K562 (cell line): ENCODE measurements at places on chromosomes 16 and 17. TPM values are rescaled to one million over a fixed set of nuclear protein-coding genes. Genes with fewer than 3 reads are reported as not detected.

- DNase-seq, result no peak
- H3K27ac ChIP-seq, result no peak overlapping the region
- H3K27me3 ChIP-seq, result no peaks in the 10 kb centered on the region; the same call in 1 of the 2 replicates
- no peaks in the 10 kb centered on the region for H3K36me3 ChIP-seq
Measured at GRCh38 chr17:48175692-48176470, 68.3 kb downstream of the SNX11 start.

GRCh38 chr16:69055008-69055407 lies 50.4 kb upstream of the HAS3 start:
- no peaks in the 10 kb centered on the region for H3K4me1 ChIP-seq
- no peak for DNase-seq
- H3K36me3 ChIP-seq, result no peaks in the 10 kb centered on the region
- no peak overlapping the region for H3K27ac ChIP-seq
- H3K27me3 ChIP-seq, result no peaks in the 10 kb centered on the region

- H3K4me3 ChIP-seq, result no peak overlapping the region
- H3K27ac ChIP-seq, result no peak overlapping the region
- no peak for DNase-seq
- no peaks in the 10 kb centered on the region for H3K27me3 ChIP-seq
Measured at GRCh38 chr17:78774453-78774852, 7.6 kb downstream of the CYTH1 start.

GRCh38 chr16:82079892-82080291 lies 44.8 kb downstream of the HSD17B2 start:
- no peaks in the 10 kb centered on the region for H3K27me3 ChIP-seq
- H3K36me3 ChIP-seq, result no peaks in the 10 kb centered on the region
- DNase-seq, result no peak

DNA sequence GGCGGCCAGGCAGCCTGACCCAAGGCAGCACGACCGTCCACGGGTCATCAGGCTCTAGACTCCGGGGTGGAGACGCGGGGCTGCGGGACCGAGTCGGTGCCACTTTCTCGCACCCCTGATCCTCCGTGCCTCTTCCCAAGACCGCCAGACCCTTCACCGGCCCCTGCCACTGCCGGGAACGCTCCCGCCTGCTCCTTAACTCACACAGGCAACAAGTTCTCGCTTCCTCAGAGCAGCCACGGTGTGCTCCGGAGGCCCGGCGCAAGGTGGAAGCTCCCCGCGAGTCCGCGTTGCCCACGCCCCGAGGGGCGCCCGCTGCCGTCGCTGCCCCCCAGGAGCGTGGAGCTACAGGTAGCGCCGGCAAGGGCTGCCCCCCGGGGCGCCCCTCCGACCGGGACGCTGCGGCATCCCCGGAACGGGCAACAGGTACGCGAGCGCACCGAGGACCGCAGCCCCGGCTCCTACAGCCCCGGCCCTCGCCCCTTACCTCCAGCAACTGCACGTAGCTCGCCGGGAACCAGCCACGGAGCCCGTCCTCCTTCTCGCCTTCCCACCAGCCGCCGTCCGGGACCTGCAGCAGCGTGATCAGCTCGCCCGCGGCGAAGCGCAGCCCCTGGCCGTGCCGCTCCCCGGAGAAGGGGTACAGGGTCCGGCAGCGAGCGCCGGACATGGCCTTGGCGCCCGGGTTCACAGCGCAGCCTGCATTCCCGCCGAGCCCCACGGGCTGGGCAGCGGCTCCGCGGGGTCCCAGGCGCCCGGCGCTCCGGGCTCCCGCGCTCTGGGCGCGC lies 491 bp downstream of the GAS7 start:
- H3K4me1 ChIP-seq, result no peaks in the 10 kb centered on the region
- H3K27me3 ChIP-seq, result no peaks in the 10 kb centered on the region
- H3K4me3 ChIP-seq, result no peak overlapping the region
- no peak overlapping the region for H3K27ac ChIP-seq
- no peak for DNase-seq

DNA sequence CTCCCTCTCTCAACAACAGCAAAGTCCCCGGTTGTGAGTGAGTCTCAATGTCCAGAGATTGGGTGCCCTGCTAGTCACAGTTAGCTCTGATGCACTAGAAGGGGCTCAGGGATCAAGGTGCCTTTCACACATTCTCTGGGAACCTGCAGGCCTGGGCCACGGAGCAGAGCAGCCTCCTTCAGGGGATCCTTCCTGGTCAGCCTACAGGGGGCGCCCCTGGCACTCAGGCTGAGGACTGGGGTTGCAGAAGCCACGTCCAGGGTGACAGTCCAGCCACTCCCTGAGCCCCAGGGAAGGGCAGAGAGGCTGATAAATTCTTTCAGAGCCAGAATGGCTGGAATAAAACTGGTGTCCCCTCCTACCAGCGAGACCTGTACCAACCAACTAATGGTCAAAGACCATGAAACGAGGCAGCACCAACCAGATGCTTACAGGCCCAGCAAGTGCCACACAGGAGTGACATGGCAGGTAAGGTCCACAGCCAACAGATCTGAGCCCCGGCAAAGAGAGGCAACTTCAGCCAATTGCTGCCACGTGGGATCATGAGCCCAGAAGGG lies 43.5 kb downstream of the ST3GAL2 start:
- H3K4me3 ChIP-seq, result no peak overlapping the region
- no peaks in the 10 kb centered on the region for H3K27me3 ChIP-seq
- peak; percentile 74 for DNase-seq
- peaks cover 42% of the 10 kb centered on the region for H3K4me1 ChIP-seq
- peaks cover 94% of the 10 kb centered on the region for H3K36me3 ChIP-seq

DNA sequence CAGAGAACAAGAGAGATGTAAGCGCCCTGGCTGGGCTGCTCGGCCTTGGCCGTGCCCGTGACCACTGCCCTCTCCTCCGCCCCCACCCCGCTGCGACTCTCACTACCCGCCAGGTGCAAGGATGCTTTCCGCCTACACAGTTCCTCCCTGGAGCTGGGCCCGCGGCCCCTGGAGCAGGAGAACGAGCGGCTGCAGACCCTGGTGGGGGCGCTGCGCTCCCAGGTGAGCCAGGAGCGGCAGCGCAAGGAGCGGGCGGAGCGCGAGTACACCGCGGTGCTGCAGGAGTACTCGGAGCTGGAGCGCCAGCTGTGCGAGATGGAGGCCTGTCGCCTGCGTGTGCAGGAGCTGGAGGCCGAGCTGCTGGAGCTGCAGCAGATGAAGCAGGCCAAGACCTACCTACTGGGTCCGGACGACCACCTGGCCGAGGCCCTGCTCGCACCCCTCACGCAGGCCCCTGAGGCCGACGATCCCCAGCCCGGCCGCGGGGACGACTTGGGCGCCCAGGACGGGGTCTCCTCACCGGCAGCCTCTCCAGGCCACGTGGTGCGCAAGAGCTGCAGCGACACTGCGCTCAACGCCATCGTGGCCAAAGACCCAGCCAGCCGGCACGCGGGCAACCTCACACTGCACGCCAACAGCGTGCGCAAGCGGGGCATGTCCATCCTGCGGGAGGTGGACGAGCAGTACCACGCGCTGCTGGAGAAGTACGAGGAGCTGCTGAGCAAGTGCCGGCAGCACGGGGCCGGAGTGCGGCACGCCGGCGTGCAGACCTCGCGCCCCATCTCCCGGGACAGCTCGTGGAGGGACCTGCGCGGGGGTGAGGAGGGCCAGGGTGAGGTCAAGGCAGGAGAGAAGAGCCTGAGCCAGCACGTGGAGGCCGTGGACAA lies 9.2 kb upstream of the MRPL58 start:
- no peaks in the 10 kb centered on the region for H3K27me3 ChIP-seq
- DNase-seq, result no peak
- H3K4me3 ChIP-seq, result no peak overlapping the region
- peaks cover 24% of the 10 kb centered on the region; the same call in 1 of the 3 replicates for H3K36me3 ChIP-seq
- H3K27ac ChIP-seq, result no peak overlapping the region

DNA sequence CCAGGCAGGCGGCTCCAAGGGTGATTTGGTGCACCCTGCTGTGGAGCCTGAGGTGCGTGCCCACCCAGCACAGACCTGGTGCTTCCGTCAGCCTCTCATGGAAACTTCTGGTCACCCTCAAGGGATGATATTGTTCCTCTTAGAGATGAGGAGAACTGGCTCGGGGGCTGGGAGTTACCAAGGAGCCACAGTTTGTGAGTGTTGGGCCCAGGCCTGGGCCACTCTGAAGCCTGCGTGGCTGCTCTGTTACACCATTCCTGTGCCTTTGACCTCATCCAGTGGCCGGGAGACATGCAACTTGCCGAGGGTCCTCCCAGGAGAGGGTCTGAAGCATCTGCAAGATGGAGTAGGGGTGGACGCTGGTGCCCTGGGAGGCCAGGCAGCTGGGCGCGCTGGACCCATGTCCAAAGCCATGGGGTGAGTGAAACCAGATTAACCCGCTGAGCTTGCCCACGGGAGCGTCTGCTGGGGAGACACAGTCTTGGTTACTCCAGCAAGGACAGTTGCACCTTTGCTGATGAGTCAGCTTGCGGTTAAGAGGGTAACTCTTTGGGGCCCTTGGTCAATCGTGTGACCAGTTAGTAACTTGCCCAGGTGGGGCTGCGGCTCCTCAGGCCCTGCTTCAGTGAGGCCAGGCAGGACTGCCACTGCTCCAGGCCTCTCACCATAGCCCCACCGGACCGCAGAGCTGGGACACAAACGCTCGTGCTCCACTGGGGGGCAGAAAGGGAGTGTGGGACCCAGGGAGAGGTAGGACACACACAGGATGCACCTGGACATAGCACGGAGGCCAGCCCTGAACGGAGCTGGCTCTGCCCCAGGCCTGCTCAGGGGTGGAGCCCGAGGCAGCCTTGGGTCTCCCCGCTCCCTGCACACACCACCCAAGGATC lies 7.5 kb downstream of the C16orf90 start:
- no peak for DNase-seq
- no peak overlapping the region for H3K4me3 ChIP-seq
- H3K27ac ChIP-seq, result no peak overlapping the region
- H3K27me3 ChIP-seq, result no peaks in the 10 kb centered on the region
- H3K36me3 ChIP-seq, result peaks cover 39% of the 10 kb centered on the region; the same call in 2 of the 3 replicates
- no peaks in the 10 kb centered on the region for H3K4me1 ChIP-seq

- no peak for DNase-seq
- H3K27ac ChIP-seq, result no peak overlapping the region
- H3K4me1 ChIP-seq, result peaks cover 14% of the 10 kb centered on the region; the same call in 2 of the 3 replicates
- no peaks in the 10 kb centered on the region for H3K27me3 ChIP-seq
- peaks cover 84% of the 10 kb centered on the region for H3K36me3 ChIP-seq
- H3K4me3 ChIP-seq, result no peak overlapping the region
Measured at GRCh38 chr17:82092995-82093751, 4.9 kb downstream of the FASN start.

DNA sequence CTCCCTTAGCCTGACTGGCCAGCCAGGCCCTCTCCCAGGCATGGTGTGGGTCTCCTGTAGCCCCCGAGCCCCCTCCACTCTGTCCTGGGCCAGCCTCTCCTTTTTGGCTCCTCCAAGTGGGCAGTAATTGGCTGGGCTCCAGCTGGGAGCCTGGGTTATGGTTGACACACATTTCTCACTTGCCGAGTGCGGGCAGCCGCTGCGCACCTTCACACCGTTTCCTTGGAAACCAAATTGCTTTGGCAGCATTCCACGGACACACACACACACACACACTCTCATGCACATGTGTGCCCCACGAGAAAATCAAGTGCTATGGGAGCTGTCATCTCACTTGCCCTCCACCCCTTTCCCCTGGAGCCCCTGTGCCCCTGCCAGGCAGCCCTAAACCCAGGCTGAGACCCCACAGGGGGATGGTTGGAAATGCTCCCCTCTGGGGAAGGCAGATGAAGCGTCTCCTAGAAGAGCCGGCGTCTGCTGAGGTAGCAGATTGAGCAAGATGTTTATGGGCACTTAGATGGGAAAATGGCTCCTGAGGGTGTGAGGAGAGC lies 402.7 kb upstream of the TNRC6C start:
- no peaks in the 10 kb centered on the region for H3K4me1 ChIP-seq
- peaks cover 85% of the 10 kb centered on the region for H3K27me3 ChIP-seq
- H3K36me3 ChIP-seq, result no peaks in the 10 kb centered on the region
- H3K4me3 ChIP-seq, result no peak overlapping the region
- no peak overlapping the region for H3K27ac ChIP-seq
- DNase-seq, result no peak

GRCh38 chr17:15742921-15743320 lies 10.8 kb downstream of the TBC1D26 start:
- no peak overlapping the region for H3K4me3 ChIP-seq
- no peaks in the 10 kb centered on the region for H3K27me3 ChIP-seq
- H3K27ac ChIP-seq, result no peak overlapping the region
- H3K36me3 ChIP-seq, result no peaks in the 10 kb centered on the region
- no peak for DNase-seq

DNA sequence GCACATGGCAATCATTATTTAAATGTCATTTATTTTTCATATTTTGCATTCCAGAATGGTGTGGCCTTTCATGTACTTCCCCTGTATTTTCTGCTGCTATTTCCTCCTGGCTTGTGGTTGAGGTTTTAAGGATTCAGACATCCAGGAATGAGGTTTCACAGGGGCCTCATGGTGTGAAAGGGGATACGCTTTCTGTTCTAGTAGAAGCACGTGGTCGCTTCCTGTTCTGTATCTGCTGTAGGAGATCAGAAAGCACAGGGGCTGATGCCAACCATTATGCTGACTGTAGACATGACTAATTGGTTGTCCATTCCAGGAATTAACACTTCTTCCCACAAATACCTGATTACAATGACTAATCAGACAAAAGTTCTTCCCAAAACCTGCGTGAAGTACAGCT lies 405.9 kb downstream of the SHISA9 start:
- no peak for DNase-seq
- no peaks in the 10 kb centered on the region for H3K4me1 ChIP-seq
- no peak overlapping the region for H3K4me3 ChIP-seq
- H3K27me3 ChIP-seq, result no peaks in the 10 kb centered on the region

- H3K27me3 ChIP-seq, result peaks cover 19% of the 10 kb centered on the region
- no peaks in the 10 kb centered on the region for H3K36me3 ChIP-seq
- no peak for DNase-seq
- H3K4me3 ChIP-seq, result no peak overlapping the region
Measured at GRCh38 chr17:1906662-1907101, 76.9 kb downstream of the RPA1 start.

DNA sequence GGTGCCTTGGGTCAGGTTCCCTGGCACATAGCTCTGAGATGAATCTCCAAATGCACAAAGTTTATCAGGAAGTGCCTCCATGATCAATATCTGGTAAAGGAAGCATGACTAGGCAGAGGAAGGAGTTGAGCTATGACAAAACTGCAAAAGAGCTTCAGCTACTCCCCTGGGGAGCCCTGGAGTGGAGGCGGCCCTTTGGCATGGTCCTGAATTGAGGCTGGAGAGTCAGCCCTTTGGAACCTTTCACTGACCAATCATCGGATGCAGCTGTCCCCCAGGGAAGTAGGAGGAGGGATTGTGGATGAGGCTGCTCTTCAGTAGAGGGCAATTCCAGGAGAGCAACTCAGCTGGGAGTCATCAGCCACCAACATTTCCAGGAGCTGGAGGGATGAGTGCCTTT lies 46.1 kb upstream of the NLRP1 start:
- H3K27ac ChIP-seq, result no peak overlapping the region
- H3K4me3 ChIP-seq, result no peak overlapping the region
- H3K36me3 ChIP-seq, result no peaks in the 10 kb centered on the region
- H3K27me3 ChIP-seq, result peaks cover 4% of the 10 kb centered on the region; the same call in 2 of the 3 replicates
- no peak for DNase-seq

DDX52 gene
- 37.0 and 37.6 TPM in 2 replicates for total RNA-seq

EPX gene
- total RNA-seq, result 0.20 and 0.22 TPM in 2 replicates

EDC4 gene
- 111 and 131 TPM in 2 replicates for total RNA-seq
